ENCODE measurements at places on chromosomes 4 and X. TPM values are rescaled to one million over a fixed set of nuclear protein-coding genes. Genes with fewer than 3 reads are reported as not detected.

The POLA1 gene
- 7.1 TPM for total RNA-seq

The CCKAR gene
- not detected for total RNA-seq

The GPAT3 gene
- 53.9 TPM for total RNA-seq

The TBX22 gene
- total RNA-seq, result not detected

The ZNF157 gene
- not detected for total RNA-seq

The NLRP2B gene
- not detected for total RNA-seq

The CPEB2 gene
- 31.8 TPM for total RNA-seq

The TACR3 gene
- not detected for total RNA-seq

The NOP14 gene
- total RNA-seq, result 17.0 TPM

The OPN1MW2 gene
- not detected for total RNA-seq
